ENCODE measurements at places on chromosomes 16 and 17. TPM values are rescaled to one million over a fixed set of nuclear protein-coding genes. Genes with fewer than 3 reads are reported as not detected.

Gene NR1D1
- 15.5 TPM for total RNA-seq

Gene C16orf92
- not detected for total RNA-seq

Gene MYH1
- total RNA-seq: 0.06 TPM

Gene YBX2
- 2.3 TPM for total RNA-seq

Gene KRT33A
- not detected for total RNA-seq

Gene SCNN1G
- total RNA-seq: not detected

Gene SLC6A2
- 0.64 TPM for total RNA-seq

Gene DNAJC7
- total RNA-seq: 74.8 TPM

Gene CACNG3
- not detected for total RNA-seq

Gene CFAP97D1
- total RNA-seq: not detected

Gene IRX6
- total RNA-seq: 2.3 TPM

Gene ABCA5
- total RNA-seq: 73.8 TPM

Gene NKD1
- 2.4 TPM for total RNA-seq

Gene TRPV2
- total RNA-seq: 43.7 TPM

Gene CTRB1
- 4.8 TPM for total RNA-seq

Gene OR2C1
- total RNA-seq: not detected

Gene RBBP6
- 46.1 TPM for total RNA-seq

Gene FBXO39
- 0.90 TPM for total RNA-seq

Gene SPNS2
- total RNA-seq: 18.6 TPM

Gene GDPD3
- 4.3 TPM for total RNA-seq

Gene SP6
- total RNA-seq: 1.9 TPM

Gene ATP2A1
- 0.48 TPM for total RNA-seq

Gene DPEP3
- total RNA-seq: 0.16 TPM

Gene ZNF267
- 15.5 TPM for total RNA-seq

Gene PIRT
- not detected for total RNA-seq

Gene SULT1A3
- total RNA-seq: 9.4 TPM

Gene PTX4
- 0.35 TPM for total RNA-seq

Gene MRPS34
- 71.3 TPM for total RNA-seq

Gene ABCA6
- 106 TPM for total RNA-seq

Gene PRR35
- not detected for total RNA-seq

Gene KIF19
- 1.9 TPM for total RNA-seq

Gene CCL4L2
- 1.2 TPM for total RNA-seq

Gene BIRC5
- total RNA-seq: not detected

Gene CYTH1
- 54.9 TPM for total RNA-seq

Gene HLF
- 3.3 TPM for total RNA-seq

Gene OVCA2
- 23.6 TPM for total RNA-seq

Gene CA4
- 100 TPM for total RNA-seq

Gene MYH2
- total RNA-seq: not detected

Gene CD300E
- total RNA-seq: 7.3 TPM

Gene CCDC200
- not detected for total RNA-seq

Gene ST6GALNAC1
- 0.93 TPM for total RNA-seq

Gene KRT27
- not detected for total RNA-seq

Gene AOC3
- total RNA-seq: 528 TPM

Gene MYL11
- not detected for total RNA-seq

Gene MPO
- 0.35 TPM for total RNA-seq

Gene SUPT4H1
- total RNA-seq: 61.9 TPM
